ENCODE measurements at places on chromosomes 7 and 10.

- DNase-seq: no peak
These were observed 39.9 kb upstream of the CC2D2B start for GRCh38 chr10:95867866-95868265.

DNA sequence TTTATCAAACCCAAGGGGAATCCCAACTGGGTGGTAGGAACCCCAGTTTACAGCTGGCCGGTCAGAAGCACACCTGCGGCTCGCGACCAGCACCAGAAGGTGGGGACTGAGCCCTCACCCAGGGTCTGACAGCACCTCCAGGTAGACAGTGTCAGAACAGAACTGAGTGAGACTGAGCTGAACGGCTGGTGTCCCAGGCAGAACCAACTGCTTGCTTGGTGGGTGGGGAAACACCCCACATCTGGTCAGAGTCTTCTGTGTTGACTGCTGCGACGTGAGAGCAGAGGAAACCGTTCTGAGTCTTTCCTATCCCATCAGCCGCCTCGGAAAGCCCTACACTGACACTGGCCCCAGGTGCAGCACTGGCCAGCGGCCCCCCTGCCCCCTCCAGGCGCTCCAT, 160.7 kb downstream of the MAD1L1 start:
- DNase-seq: no peak

GRCh38 chr7:135980665-135981180, 3.6 kb upstream of the MTPN start:
- DNase-seq: no peak

DNA sequence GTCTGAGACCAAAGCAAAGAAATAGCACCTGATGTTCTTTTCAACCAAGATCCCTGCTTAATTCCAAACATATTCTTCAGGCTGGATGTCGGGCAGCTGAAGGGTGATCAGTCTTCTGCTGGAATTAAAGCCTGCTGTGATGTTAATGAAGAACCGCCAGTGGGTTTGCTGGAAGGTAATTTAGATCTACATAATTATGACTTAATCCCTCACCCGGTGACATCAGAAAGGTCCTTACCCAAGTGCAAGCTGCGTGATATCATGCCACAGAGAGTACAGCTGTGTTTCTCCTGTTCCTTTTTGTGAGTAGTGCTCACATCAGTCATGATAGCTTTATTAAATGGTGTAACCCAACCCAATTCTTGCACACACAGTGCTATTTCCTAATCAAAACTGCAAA, 29.1 kb upstream of the LRGUK start:
- no peak for DNase-seq

GRCh38 chr7:43148161-43148731, 35.8 kb downstream of the HECW1 start:
- DNase-seq: no peak

GRCh38 chr10:93475227-93475626, 6.9 kb downstream of the MYOF start:
- DNase-seq: no peak

DNA sequence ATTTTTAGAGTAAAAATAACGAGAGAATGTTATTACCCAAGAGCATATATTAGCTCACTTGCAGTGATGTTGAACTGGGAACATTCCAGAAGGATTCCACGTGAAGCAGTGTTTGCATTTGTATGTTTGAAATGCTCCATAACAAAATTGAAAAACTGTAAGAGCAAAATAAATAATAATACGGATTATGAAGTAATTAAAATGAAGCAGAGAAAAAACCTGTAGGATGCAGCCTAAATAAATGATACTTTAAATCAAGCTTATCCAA, 203.3 kb downstream of the BAMBI start:
- no peak for DNase-seq

- DNase-seq: no peak
These were observed 155.0 kb downstream of the PTPRN2 start for GRCh38 chr7:158432369-158433341.

DNA sequence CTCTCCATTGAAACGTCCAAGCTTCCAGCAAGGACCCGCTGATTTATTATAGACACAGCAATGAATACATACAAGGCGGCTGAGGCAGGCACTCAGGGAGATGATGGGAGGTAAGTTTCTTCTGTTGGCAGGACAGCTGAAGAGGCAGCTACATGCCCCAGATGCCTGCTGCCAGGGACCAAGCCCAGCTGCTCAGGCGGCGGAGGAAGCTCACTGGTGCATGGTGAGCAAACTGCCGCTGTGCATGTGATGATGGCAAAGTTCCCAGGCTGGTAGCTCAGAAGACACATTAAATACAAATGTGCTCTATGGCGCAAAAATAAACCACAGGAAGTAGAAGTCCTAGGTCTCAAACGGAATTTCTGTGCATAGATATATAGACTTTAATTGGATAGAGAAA, 2.3 kb downstream of the DNTT start:
- DNase-seq: peak; percentile 15

GRCh38 chr7:71511361-71511807, 379.4 kb downstream of the GALNT17 start:
- DNase-seq: no peak

All from putamen (tissue), 1 donor.